Lung (tissue), 17 donors: ENCODE measurements at places on chromosomes 4 and X. TPM values are rescaled to one million over a fixed set of nuclear protein-coding genes. Genes with fewer than 3 reads are reported as not detected.

DNA sequence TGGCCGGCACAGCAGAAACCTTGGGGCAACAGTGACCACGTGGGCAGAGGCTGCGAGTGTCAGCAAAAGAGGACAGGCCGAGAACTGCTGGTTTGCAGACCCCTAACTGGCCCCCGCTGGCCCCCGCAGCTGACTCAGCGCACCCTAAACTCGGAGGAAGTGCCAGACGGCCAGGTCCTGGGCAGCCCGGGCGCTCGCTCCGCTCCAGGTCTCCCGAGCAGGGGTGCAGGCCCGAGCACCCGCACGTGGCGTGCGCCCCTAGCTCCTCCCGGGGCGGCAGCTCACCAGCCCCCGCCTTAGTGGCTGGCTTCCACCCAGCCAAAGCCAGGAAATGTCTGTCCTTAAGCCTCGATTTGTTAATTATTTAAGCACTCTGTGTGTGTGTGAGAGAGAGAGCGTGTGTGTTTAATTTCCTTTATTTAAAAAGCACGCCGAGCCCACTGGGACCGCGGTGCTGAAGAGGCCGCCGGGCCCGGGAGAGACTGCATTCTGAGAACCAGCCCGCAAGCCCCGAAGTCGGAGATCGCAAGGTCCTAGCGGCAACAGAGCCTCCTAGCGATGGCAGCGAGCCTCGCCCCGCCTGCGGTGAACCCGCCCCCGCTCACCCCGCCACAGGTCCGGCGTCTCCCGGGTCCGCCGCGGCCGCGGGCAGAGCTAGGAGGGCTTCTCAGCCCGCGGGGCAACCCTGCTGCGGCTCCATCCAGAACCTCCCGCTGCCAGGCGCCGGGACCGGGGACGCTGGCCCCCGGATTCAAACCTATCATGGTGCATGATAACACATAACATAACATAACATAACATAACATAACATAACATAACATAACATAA is 45.9 kb upstream of the CDKN2AIP start:
- H3K4me3 ChIP-seq, result peak overlapping the region; percentile 32
- DNase-seq, result peak; percentile 77
- H3K36me3 ChIP-seq, result no peaks in the 10 kb centered on the region
- peaks cover 3% of the 10 kb centered on the region for H3K4me1 ChIP-seq

DNA sequence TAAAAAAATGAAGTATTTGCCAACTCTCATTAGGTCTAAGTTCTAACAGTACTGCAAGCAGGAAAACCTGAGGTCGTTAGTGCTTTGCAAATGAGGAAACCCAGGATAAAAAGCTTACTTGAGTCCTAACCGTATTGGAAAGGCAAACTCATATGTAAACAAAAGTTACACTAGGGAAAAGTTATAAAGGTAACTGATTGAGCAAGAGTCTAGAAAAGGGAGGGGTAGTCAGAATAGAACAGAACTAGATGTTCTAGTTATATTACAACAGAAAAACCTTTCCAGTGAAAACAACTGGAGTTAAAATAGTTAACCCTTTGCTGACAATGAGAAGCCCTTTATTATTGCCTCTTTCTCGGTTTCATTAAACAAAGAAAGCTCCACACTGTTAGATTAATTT is 66.4 kb upstream of the MAOA start:
- H3K36me3 ChIP-seq, result no peaks in the 10 kb centered on the region
- H3K27me3 ChIP-seq, result peaks cover 6% of the 10 kb centered on the region
- H3K27ac ChIP-seq, result no peak overlapping the region
- H3K4me3 ChIP-seq, result no peak overlapping the region
- DNase-seq, result peak; percentile 68
- peaks cover 21% of the 10 kb centered on the region for H3K4me1 ChIP-seq

DNA sequence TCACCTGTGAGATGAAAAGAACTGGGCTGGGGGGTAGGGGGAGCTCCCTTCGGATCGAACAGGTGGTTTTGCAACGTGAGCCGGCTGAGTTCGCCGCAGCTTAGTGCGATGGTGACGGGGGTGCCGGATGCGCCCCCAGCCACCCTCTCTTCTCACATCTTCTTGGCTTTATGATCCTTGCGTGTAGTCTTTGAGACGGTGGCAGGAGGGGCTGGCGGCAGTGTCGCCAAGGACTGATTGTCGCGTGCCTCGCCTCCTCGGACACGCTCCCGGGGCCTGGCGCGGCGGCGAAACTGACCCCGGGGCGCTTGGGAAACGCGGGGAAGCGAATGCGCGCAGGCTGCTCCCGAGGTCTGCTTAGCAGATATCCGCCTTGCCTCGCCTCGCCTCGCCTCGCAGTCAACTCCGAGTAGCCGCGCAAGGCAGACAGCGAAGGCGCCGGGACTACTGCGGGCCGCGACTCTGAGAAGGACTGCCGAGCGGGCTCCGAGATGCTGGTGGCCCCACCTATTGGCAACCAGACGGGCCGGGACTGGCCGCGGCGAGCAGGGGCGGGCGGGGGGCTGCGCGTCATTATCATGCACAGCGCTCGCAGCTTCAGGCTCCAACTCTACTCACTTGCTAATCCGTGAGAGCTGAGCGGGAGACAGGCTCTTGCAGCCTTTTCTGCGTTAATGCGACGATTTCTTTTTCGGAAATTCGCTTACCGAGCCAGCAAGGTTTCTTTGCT is 1.5 kb downstream of the GRID2 start:
- no peaks in the 10 kb centered on the region for H3K36me3 ChIP-seq
- peak; percentile 72 for DNase-seq
- no peak overlapping the region for H3K4me3 ChIP-seq

DNA sequence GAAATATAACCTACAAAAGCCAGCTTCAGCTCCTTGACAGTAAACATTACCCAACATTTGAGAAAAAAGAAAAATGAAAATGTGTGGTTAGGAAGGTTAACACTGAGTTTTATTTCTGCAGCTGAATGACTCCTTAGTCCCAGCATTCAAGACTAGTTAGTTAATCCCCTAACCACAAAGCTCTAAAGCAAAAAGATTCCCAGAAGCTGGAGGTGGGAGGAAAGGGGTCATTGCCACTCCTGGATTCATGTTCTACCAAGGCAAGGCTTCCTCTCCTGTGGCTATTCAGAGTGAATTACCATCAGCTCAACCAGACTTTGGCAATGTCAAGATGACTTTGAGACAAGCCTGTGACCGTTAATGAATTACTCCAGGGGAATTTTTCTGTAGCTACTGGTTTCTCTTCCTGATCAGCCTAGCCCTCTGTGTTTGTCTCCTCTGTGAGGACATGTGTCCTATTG is 63.6 kb downstream of the HADH start:
- no peak overlapping the region for H3K4me3 ChIP-seq
- DNase-seq, result no peak
- H3K36me3 ChIP-seq, result no peaks in the 10 kb centered on the region
- no peak overlapping the region for H3K27ac ChIP-seq

DNA sequence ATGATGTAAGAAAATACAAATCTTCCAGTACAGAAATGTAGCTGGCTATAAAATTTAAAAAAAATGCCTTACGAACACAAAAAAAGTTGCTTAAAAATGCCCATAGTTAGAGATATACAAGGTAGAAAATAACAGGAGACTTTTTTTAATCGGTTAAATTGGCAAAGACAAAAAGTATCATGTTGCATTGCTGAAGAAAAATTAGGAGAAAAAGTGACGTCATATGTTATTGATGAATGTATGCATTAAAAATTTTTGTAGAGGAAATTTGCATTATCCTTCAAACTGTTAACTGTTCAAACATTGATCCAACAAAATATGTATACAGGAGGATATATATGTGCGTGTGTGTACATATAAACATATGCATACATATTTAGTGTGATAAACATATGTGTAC is 1634.4 kb upstream of the PCDH7 start:
- no peaks in the 10 kb centered on the region for H3K27me3 ChIP-seq
- H3K4me1 ChIP-seq, result no peaks in the 10 kb centered on the region
- DNase-seq, result no peak
- H3K27ac ChIP-seq, result no peak overlapping the region

- H3K27ac ChIP-seq, result no peak overlapping the region
- no peak overlapping the region for H3K4me3 ChIP-seq
- no peak for DNase-seq
- no peaks in the 10 kb centered on the region for H3K36me3 ChIP-seq
- H3K27me3 ChIP-seq, result no peaks in the 10 kb centered on the region
- no peaks in the 10 kb centered on the region for H3K4me1 ChIP-seq
These were observed 704.8 kb downstream of the ARAP2 start for GRCh38 chr4:35539404-35540055.

RFC1 gene
- 37.1 TPM for total RNA-seq

- H3K4me3 ChIP-seq, result no peak overlapping the region
- no peaks in the 10 kb centered on the region for H3K36me3 ChIP-seq
- no peak overlapping the region for H3K27ac ChIP-seq
- peak; percentile 34 for DNase-seq
- no peaks in the 10 kb centered on the region for H3K27me3 ChIP-seq
These were observed 180.6 kb downstream of the OPHN1 start for GRCh38 chrX:68252664-68253063.

DNA sequence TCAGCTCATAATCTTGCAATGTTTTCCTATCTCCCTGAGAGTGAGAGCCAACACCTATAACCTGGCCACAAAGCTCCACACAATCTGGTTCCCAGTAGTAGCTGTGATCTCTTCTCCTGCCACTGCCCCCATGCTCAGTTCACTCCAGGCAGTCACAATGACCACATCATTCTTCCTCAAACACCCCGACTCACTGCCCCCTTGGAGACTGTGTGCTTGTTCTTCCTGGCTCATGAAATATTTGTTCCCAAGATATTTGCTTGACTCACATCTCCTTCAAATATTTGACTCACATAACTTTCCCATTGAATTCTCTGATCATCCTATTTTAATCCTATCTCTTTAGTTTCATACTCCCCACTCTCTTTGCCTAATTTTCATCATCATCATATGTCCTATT is 173.7 kb downstream of the AREG start:
- no peaks in the 10 kb centered on the region for H3K4me1 ChIP-seq
- no peaks in the 10 kb centered on the region for H3K27me3 ChIP-seq
- no peaks in the 10 kb centered on the region for H3K36me3 ChIP-seq
- DNase-seq, result no peak

GRCh38 chr4:1246111-1246881 is 2.6 kb downstream of the CTBP1 start:
- peaks cover 16% of the 10 kb centered on the region for H3K4me1 ChIP-seq
- peaks cover 8% of the 10 kb centered on the region for H3K36me3 ChIP-seq
- no peaks in the 10 kb centered on the region for H3K27me3 ChIP-seq

TCEAL7 gene
- 12.1 TPM for total RNA-seq

- H3K4me1 ChIP-seq, result no peaks in the 10 kb centered on the region
- no peaks in the 10 kb centered on the region for H3K27me3 ChIP-seq
- H3K27ac ChIP-seq, result no peak overlapping the region
- no peak overlapping the region for H3K4me3 ChIP-seq
- no peaks in the 10 kb centered on the region for H3K36me3 ChIP-seq
These were observed 88.4 kb downstream of the ZXDA start for GRCh38 chrX:57821703-57822387.

FGF2 gene
- 9.4 TPM for total RNA-seq

DNA sequence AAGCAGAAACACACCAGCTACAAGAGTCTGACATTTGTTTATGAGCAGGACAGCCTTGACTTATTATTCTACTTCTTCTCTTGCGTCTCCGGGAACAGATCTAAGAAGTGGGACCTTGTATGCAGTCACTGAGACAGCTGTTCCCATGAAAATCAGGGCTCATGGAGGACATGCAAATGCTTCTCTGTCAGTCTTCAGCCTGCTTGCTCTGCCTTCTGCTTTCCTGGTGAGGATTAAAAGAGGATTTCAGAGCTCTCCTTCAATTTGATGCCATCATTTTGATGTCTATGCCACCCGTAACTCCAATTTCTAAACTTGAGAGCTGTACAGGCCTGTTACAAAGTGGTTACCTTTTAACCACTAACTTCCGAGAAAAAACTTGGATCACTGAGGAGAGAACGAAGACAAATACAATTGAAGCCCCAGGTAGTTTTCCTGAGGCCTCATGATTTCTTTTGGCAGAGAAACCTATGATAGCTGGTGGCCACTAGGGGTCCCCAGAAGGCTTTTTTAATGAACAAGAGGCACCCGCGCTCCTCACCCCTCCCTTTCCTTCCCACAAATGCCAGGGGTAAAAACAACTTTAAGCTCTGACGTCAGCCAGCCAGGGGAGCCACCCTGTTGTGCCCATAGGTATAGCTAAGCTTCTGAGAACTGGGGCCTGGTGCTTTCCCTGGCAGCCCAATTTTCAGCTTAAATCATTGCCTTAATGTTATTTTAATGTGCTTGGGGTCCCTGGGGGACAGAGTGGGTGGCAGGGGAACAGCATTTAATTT is 97.0 kb downstream of the DDIT4L start:
- peaks cover 3% of the 10 kb centered on the region for H3K4me1 ChIP-seq
- H3K27ac ChIP-seq, result no peak overlapping the region
- no peaks in the 10 kb centered on the region for H3K27me3 ChIP-seq

DNA sequence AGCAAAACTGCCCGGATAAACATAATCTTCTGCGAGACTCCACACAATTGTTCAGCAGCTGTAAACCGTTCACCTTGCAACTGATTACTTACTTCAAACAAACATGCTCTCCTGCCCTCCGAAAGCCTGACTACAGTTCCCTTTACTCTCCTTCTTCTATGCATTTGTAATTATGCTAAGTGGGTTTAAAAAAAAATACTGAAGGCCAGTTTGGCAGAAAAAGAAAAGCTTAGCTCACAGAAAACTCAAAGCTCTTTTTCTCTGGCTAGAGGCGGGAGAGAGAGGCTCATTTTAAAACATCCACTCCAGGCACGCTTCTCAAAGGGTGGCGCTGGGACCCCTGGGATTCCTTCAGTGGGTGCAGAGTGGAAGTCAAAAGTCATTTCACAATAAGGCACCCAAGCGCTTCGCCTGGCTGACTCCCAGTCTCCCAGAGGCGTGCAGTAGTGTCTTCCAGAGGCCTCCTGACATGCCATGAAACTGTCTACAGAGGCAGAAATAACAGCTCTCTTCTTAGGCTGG is 1.9 kb downstream of the DHRSX start:
- peak overlapping the region; percentile 64 for H3K27ac ChIP-seq
- peak; percentile 79 for DNase-seq
- peak overlapping the region; percentile 24 for H3K4me3 ChIP-seq
- H3K36me3 ChIP-seq, result no peaks in the 10 kb centered on the region

DNA sequence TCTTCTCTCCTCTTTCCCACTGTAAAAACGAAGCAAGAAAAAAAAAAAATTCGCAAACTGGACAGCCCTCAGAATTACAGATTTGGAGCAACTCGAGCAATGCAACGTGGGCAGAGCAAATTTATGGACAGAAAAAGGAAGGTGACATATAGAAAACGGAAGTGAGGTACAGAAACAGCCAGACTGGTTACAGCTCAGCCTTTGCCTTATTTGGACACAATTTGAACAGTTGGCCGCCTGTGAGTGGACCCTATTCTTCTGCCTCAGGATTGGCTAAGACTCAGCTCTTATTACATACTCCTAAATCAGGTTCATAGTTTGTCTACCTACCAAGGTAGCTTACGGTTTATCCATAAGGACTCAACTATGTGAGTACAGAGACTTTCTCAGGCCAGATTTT is 98.8 kb downstream of the SOWAHB start:
- no peaks in the 10 kb centered on the region for H3K27me3 ChIP-seq
- no peak overlapping the region for H3K27ac ChIP-seq
- DNase-seq, result no peak
- no peak overlapping the region for H3K4me3 ChIP-seq

- H3K4me3 ChIP-seq, result no peak overlapping the region
- H3K27me3 ChIP-seq, result no peaks in the 10 kb centered on the region
- DNase-seq, result no peak
These were observed 128.9 kb downstream of the RBM47 start for GRCh38 chr4:40500781-40501180.
